ENCODE measurements at places on chromosomes 3 and 15. TPM values are rescaled to one million over a fixed set of nuclear protein-coding genes. Genes with fewer than 3 reads are reported as not detected.
A peak's percentile ranks its signal among the peaks of the same experiment; 100 is the strongest.

Gene CPLX3
- not detected for total RNA-seq

Gene ASB14
- 1.9 TPM for total RNA-seq

DNA sequence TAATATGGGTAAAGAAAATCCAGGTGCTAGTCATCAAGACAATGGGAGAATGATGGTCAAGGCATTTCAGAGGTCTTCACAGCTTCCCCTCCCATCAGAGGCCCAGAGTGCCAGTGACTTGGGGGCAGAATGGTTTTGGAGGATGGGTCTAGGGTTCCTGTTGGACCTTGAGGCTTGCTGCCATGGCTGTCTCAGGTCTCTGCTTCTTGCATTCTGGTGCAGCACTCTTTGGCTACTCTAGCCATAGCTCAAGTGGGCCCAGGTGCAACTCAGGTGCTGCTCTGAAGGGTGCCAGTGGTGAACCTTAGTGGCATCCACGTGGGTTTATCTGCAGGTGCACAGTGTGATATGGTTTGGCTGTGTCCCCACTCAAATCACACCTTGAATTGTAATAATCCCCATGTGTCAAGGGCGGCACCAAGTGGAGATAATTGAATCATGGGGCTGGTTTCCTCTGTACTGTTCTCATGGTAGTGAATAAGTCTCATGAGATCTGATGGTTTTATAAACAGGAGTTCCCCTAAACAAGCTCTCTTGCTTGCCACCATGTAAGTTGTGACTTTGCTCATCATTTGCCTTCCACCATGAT is 48.5 kb upstream of the PEX5L start:
- no peak overlapping the region for H3K4me3 ChIP-seq
- no peak for DNase-seq
- no peaks in the 10 kb centered on the region for H3K36me3 ChIP-seq
- H3K4me1 ChIP-seq: no peaks in the 10 kb centered on the region
- H3K27ac ChIP-seq: no peak overlapping the region

DNA sequence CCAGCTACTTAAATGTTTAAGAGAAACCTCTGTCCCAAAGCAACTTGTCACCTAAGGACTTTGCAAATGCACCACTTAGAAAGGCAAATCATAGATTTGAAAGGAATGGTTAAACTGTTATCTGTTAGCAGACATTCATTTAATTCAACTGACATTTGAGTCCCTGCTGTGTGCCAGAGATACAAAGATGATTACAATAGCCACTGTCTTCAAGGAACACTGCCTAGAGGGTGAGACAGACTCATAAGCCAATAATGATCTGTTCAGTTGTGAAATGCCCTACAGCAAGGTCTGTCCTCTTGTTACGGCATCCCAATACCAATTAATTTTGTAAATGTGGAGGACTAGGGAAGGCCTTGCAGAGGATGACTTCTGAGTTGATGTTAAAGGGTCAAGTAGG is 113.1 kb downstream of the ATG7 start:
- DNase-seq: no peak
- peaks cover 38% of the 10 kb centered on the region for H3K4me1 ChIP-seq
- H3K36me3 ChIP-seq: no peaks in the 10 kb centered on the region
- no peak overlapping the region for H3K27ac ChIP-seq

Gene WWTR1
- total RNA-seq: 15.6 TPM

Gene SOX2
- 0.53 TPM for total RNA-seq

Gene CLDN16
- total RNA-seq: not detected

- no peaks in the 10 kb centered on the region for H3K4me1 ChIP-seq
- no peaks in the 10 kb centered on the region for H3K36me3 ChIP-seq
- H3K27ac ChIP-seq: no peak overlapping the region
- no peak overlapping the region for H3K4me3 ChIP-seq
Measured at GRCh38 chr3:145243875-145244274, 917.1 kb downstream of the PLOD2 start.

DNA sequence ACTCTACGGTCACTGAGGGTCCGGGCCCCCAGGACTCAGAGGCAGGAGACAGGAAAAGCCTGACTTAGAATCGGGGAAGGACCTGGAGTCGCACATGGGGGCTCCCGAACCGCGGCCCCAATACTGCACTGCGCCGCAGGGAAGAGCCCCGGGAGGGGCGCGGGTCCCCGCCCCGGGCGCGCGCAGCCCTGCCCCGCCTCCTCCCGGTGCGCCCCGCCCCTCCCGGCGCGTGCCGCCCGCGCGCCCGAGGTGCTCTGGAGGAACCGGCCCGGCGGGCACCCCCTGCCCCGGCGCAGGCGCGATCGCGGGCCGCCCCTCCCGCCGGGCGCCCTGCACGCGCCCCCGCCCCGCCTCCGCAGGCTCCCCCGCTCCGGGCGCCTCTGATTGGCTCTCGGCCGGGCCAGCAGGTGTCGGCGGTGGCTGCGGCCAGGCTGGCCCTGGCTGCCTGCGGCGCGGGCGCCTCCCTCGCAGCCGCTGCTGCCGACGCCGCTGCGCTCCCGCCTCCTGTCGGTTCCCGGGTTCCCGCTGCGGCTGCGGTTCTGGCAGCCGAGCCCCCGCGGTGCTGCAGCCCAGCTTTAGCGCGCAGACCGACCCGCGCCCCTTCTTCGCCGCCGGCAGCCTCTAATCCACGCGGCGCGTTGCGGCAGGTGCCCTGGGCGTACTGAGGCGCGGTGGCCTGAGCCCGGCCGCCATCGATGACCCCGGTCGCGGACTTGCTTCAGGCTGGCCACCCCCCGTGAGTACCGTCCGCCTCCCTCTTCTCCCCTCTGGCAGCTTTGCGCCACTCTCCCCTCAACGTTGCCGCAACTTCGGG is at the start of gene MYRIP:
Gene MYRIP (plus strand): TSS at position 429 of the 814 bp plus-strand sequence. CDS start 91,208 bp downstream, outside the sequence.
- H3K4me3 ChIP-seq: peak within 1 kb of the TSS; percentile 50
- DNase-seq: peak; percentile 27
- H3K27me3 ChIP-seq: peaks cover 15% of the 10 kb centered on the region
- peak within 1 kb of the TSS; percentile 58 for H3K27ac ChIP-seq
- H3K4me1 ChIP-seq: peaks cover 7% of the 10 kb centered on the region
- no peaks in the 10 kb centered on the region for H3K36me3 ChIP-seq

GRCh38 chr3:142560118-142560517 is 18.4 kb downstream of the ATR start:
- no peak overlapping the region for H3K27ac ChIP-seq
- peaks cover 82% of the 10 kb centered on the region for H3K36me3 ChIP-seq
- DNase-seq: no peak
- no peak overlapping the region for H3K4me3 ChIP-seq

GRCh38 chr15:89784686-89784960 is 8.5 kb downstream of the MESP2 start:
- no peak overlapping the region for H3K27ac ChIP-seq
- H3K27me3 ChIP-seq: no peaks in the 10 kb centered on the region
- H3K4me1 ChIP-seq: no peaks in the 10 kb centered on the region
- H3K36me3 ChIP-seq: no peaks in the 10 kb centered on the region
- no peak overlapping the region for H3K4me3 ChIP-seq

GRCh38 chr3:20652231-20652986 is 466.4 kb upstream of the SGO1 start:
- no peak overlapping the region for H3K27ac ChIP-seq
- DNase-seq: no peak
- no peaks in the 10 kb centered on the region for H3K27me3 ChIP-seq

Gene GPR171
- total RNA-seq: not detected

- peak overlapping the region; percentile 55 for H3K4me3 ChIP-seq
- H3K27me3 ChIP-seq: no peaks in the 10 kb centered on the region
- H3K4me1 ChIP-seq: peaks cover 57% of the 10 kb centered on the region
- no peak for DNase-seq
- peak overlapping the region; percentile 89 for H3K27ac ChIP-seq
Measured at GRCh38 chr3:189629803-189630455, 1.3 kb upstream of the TP63 start.

DNA sequence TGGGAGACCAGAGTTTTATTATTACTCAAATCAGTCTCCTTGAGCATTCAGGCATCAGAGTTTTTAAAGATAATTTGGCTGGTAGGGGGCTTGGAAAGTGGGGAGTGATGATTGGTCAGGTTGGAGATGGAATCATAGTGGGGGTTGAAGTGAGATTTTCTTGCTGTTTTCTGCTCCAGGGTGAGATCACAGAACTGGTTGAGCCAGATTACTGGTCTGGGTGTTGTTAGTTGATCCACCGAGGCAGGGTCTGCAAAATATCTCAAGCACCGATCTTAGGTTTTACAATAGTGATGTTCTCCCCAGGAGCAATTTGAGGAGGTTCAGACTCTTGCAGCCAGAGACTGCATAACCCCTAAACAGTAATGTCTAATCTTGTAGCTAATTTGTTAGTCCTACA is 141.0 kb downstream of the OTOL1 start:
- no peaks in the 10 kb centered on the region for H3K36me3 ChIP-seq
- DNase-seq: no peak
- no peak overlapping the region for H3K4me3 ChIP-seq
- H3K27ac ChIP-seq: no peak overlapping the region
- no peaks in the 10 kb centered on the region for H3K27me3 ChIP-seq

DNA sequence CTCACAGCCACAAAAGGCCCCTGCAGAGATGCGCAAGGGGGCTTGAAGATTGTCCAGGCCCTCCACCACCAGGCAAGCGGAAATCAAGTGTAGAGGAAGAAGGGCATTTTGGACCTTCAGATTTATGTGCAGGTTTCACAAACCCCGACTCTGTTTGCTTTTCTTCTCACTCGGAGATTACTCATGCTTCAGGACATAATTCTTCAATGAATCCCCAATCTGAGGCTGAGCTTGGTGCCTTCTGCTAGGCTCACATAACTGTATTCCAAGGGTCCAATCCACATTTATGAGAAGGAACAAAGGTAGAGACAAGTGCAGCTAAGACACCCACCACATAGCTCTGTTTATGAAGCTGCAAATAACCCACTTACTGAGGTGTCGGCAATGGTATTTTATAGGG is 50.6 kb upstream of the NMNAT3 start:
- no peak for DNase-seq
- H3K4me3 ChIP-seq: no peak overlapping the region

Gene GHRL
- not detected for total RNA-seq
